ENCODE measurements at places on chromosomes 6 and 20.

- no peak for DNase-seq
Measured at GRCh38 chr6:30002871-30003270, 58.2 kb upstream of the POLR1H start.

GRCh38 chr6:165714907-165715306, 51.9 kb upstream of the PDE10A start:
- DNase-seq, result no peak

- DNase-seq, result no peak
Measured at GRCh38 chr20:38248133-38248532, 12.4 kb downstream of the KIAA1755 start.

- no peak for DNase-seq
Measured at GRCh38 chr6:52055451-52055850, 32.0 kb downstream of the PKHD1 start.

GRCh38 chr6:71268735-71269437, 19.7 kb upstream of the OGFRL1 start:
- no peak for DNase-seq

DNA sequence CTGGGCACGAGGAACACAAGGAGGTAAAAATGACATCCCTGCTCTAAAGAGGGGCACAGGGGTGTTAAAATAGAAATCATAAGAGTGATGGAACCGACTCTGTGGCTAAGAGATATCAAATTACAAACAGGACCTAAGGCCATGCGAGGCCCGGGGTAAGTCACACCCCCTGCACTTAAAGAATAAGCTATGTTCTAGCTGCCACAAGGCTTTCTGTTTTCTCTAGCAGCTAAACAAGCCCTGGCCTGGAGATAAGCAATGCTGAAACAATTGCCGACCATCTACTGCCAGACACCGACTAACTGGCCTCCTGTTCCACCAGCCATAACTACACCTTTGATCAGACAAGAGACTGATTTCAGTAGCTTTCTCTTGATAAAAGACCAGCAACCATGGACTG, 32.4 kb downstream of the MDGA1 start:
- DNase-seq, result no peak

- DNase-seq, result no peak
Measured at GRCh38 chr20:58906894-58907293, 54.4 kb downstream of the GNAS start.

DNA sequence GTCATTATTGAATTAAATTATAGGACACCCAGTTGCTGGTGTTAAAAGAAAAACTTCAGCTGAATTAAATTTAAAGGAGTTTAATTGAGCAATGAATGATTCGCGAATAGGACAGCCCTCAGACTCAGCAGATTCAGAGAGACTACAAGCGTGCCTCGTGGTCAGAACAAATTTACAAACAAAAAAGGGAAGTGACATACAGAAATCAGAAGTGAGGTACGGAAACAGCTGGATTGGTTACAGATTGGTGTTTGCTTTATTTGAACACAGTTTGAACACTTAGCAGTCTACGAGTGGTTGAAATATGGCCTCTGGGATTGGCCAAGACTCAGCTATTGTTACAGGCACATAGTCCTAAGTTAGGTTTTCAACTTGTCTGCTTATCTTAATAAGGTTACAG, 25.8 kb upstream of the TNFRSF21 start:
- DNase-seq, result no peak

DNA sequence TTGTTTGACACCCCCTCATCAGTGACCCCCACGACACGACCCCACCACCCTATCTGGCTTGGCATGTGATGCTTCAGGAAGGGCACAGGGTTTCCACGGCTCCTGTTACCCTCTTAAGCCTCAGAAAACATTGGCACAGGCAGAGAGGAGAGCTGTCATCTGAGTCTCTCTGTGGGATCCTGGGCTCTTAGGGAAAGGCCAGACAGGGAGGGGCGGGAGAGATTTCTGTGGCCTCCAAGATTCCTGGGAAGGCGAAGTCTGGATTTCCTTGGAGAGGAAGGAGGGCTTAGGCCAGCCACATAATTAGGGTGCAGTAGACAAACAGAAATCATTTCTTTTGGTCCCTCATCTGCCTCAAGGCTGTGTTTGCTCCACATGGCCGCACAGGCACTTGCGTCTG, 191.6 kb upstream of the SNX9 start:
- no peak for DNase-seq

DNA sequence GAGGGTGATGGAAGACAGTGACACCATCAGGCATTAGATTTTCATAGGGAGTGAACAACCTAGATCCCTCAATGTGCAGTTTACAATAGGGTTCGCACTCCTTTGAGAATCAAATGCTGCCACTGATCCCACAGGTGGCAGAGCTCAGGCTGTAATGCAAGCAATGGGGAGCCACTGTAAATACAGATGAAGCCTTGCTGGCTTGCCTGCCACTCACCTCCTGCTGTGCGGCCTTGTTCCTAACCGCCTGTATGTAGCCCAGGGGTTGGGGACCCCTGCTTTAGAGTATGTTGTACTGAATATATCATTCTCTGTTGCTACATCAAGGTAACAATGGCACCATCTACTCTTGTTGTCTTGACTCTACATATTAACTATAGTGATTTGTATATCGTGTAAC, 37.1 kb downstream of the TPD52L1 start:
- no peak for DNase-seq

GRCh38 chr6:164665328-164665727, 644.1 kb downstream of the C6orf118 start:
- no peak for DNase-seq

GRCh38 chr20:59751075-59751711, 146.9 kb downstream of the PHACTR3 start:
- peak; percentile 86 for DNase-seq

DNA sequence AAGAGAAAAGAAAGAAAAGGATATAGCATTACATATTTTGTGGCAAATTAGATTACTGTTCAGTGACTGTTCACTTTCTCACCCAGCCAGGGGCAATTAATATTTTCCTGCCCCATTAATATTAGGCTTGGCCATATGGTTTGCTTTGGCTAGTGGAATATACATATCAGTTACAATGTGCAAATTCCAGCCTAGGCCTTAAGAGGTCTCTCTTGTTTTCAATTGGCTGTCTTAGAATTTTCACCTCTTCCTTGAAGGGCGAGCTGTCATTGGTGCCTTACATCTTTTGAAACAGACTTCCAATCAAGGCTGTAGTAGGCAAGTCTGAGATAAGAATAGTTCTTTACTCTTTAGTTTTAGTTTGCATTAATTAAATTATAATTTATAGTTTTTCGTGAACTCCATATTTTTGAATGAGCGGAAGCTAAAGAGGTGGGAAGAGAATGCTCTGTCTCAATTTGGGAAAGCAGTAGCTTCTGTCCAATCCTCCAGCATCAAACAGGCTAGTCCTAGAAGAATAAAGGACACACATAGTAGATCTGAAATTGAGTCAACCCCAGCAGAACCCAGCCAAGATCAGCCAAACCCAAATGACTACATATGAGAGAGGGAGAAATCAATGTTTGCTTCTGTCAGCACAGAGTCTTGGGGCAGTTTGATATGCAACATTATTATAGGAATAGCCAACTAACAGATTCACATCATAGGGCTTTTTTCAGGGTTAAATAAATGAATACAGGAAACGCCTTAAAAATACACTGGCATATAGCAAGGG, 6.3 kb upstream of the CSNK2A1 start:
- DNase-seq, result no peak

GRCh38 chr6:16767765-16768476, 6.7 kb upstream of the ATXN1 start:
- DNase-seq, result no peak

DNA sequence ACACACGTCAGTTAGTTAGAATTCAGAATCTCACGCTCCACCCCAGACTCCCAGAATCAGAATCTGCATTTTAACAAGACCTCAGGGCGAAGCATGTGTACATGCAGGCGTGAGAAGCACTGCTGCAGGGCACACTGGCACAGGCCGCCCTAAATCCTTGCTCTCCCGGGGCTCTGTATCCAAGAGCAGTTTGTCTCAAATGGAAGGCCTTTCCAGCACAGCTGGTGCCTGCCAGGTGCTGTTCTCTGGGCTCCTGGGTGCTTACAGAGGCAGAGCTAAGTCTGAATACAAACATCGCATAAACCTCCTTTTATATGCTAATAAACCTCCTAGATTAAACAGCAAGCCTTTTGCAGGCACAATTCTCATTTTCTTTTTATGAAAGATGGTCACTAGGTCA, 119.1 kb upstream of the CD93 start:
- DNase-seq, result no peak
